Activated CD8-positive, alpha-beta memory T cell treated with anti-CD3 and anti-CD28 coated beads for 1 hour (primary cell): ENCODE measurements at places on chromosomes 5 and 9.
A peak's percentile ranks its signal among the peaks of the same experiment; 100 is the strongest.

DNA sequence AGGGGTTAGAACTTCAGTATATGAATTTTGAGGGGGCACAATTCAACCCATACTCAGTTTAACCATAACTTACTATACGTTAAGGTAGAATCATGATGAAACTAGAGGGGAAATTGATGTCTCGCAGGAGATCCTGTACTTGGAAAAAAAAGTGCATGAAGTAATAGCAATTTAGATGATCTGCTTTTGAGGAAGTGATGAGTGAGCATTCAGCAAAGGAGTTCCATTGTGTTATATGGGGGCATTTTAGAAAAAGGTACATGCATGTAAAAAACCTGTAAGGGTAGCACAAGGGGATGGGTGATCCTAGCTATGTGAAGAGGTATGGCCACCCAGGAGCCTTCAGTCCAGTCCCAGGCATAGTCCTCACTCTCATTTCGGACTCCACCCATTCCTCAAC is 14.8 kb upstream of the TMC1 start:
- no peak for DNase-seq

GRCh38 chr5:40441733-40442132 is 238.0 kb upstream of the PTGER4 start:
- DNase-seq: no peak

GRCh38 chr9:1978941-1979340 is 36.2 kb upstream of the SMARCA2 start:
- DNase-seq: no peak

DNA sequence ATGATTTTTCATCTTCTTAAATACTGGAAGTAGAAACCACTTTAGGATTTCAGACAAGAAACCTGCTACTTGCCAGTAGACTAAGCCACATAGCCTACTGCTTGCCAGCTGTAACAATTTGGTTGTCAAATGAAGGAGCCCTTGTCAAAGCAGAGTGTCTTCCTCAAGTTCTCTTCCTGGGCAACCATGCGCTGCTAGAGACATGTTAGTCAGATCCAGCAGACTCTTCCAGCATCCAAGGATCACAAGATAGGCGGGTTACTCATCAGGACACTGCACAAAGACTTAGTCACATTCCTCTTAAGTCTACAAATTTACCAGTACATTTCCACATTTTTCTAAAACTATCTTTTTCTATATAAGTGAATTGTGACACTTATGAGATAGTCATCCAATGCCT is 24.4 kb downstream of the SKIC3 start:
- no peak for DNase-seq

GRCh38 chr5:31250201-31250600 is 56.7 kb downstream of the CDH6 start:
- no peak for DNase-seq

DNA sequence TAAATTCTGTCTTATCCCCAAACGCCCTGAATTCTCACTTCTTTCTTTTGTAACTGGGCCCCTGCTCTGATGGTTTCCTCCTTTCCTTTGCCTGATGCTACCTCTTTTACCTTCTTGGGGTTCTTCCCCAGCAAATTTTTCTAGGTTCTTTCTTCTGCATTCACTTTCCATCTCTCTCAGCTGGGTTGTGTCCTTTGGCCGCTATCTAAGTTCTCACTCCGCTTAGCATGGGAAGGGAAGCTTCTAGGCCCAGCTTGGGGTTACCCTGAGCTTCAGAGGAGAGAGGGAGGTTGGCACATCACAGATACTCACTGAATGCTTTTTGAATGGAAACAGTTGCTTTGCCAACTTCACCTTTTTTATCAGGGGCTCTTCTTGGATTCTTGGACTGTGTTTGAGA is 17.0 kb downstream of the PALM2AKAP2 start:
- no peak for DNase-seq

DNA sequence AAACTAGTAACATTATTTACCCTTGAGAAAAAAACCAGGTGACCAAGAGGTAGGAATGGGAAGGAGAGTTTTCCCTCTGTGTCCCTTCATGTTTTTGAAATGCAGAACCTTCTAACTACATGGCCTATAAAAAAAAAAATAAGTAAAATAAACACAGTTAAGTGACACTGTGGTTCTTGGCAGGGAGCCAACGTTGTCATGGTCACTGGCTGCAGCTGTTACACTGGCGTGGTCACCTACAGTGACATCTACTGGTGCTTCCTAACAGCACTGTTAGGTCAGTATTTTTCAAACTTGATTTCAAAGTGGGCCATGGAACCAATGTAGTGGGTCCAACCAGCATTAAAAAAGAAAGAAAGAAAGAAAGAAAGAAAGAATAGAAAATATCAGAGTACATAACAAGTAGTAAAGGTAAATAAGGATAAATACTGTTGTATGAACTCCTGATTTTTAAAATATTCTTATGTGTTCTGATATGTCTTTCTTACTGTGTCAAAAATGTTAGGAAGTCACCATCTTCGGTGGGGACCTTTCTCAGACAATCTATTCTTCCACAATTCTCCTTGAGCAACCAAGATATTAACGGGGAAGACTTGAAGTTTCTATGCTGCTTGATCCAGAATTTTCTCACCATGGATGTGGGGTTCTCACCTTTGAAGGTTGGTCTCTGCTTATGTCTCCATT is 59.1 kb upstream of the PJA2 start:
- DNase-seq: peak; percentile 60

DNA sequence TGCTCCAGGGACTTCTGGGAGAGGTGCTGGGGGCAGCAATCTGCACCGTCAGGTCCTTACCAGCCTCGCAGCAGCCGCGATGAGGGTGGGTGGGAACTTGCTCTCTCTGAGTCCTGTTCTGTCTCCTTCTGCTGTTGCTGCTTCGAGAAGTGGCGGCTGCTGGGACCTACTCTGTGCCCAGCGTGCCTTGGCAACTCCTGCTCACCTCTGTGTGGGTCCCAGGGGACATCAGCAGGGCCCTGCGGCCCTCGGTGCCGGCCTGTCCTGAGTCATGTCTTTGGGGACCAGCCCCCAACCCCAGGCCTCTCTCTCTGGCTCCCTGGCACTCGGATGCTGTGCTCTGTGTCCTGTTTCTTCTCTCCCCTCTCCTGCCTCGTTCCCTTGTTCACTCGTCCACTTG is 49.5 kb downstream of the KCNT1 start:
- DNase-seq: no peak

GRCh38 chr5:11797132-11797531 is 107.1 kb downstream of the CTNND2 start:
- no peak for DNase-seq

DNA sequence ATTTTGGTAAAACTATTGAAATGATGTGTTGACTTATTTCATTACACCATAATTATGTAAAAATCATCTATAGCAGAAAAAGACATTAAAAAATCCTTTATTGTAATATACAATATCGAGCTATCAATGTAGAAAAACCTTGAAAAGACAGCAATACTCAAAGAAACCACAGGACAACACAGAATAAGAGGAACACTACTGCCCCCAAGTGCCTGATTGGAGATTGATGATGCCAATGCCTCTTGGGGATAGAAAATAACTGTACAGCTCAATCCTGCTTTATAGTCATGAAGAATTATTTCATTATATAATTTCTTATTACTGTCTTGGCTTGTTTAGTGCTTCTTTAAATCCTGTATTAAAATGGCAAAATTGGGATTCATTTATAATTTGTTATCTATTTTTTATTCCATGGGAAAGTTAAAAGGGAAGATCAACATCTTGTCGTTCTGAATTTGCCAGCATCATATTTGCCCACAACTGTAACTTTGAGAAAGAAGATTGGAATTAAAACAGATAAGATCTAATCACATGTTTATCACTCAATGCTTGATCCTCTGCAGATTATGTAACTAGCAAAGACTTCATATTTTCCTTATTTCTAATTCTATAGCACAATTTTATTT is 337.5 kb downstream of the CDH9 start:
- no peak for DNase-seq

DNA sequence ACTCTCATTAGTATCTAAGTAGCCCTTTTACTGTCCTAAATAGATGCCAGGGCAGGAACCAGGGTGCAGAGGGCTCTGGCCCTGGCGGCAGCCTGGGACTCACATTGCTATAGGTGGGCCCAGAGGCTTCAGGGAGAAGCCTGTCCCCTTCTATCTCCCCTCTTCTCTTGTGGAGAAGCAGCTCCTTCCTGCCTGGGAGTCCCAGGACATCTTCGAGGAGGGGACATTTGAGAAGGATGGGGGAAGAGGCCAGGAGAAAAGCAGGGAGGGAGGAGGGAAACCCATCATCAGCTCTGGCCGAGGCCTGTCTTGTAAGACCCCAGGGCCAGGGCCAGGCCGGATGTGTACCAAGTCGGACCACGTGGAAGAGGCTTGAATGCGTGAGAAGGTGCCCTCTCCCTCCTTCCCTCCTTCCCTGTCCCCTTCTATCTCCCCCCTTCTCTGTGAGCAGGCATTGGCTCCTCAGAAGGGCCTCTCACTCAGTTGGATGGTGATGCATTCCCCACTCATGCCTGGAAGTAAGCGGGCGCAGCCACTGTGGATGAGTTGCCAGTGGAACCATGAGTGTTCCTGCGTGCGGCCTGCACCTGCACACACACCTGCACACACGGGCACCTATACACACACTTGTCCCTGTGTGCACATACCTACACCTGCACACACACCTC is 20.7 kb upstream of the LPCAT1 start:
- DNase-seq: no peak

GRCh38 chr5:171409164-171410136 is 10.0 kb upstream of the FGF18 start:
- DNase-seq: no peak

- DNase-seq: no peak
These were observed 7.4 kb upstream of the SHC3 start for GRCh38 chr9:89185980-89186379.

DNA sequence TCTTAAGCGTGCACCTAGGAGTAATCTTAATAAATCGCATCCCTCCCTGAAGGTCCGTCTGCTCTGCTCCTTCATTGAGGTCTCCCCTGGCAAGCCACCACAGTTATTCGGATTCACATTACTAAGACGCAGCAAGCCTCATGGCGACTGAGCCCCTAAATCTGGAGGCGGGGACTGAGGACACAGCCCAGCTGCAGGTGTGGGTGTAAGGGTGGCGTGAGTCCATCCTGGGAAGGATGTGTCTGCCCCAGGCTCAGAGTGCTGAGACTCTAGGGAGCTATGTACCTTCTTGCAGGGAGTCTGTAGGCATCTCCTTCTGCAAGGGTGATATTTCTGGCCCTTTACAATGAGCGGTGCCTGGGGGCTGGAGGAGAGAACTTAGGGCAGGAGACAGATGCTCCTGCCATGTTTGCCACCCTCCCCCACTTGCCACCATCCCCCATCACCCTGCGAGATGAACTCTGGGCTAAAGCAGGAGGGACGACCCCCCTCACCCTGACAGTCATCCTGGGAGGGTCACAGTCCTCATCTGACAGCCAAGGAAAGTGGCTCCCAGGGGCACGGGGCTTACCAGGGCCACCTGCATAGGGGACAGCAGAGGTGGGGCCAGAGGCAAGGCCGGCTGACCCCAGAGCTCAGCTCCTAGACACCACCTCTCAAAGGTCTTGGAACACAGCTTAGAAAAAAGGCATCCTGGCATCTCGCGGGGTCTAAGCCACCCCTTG is 76.4 kb upstream of the FCN1 start:
- DNase-seq: no peak

- DNase-seq: no peak
These were observed 4.9 kb upstream of the ROR2 start for GRCh38 chr9:91954841-91955471.

DNA sequence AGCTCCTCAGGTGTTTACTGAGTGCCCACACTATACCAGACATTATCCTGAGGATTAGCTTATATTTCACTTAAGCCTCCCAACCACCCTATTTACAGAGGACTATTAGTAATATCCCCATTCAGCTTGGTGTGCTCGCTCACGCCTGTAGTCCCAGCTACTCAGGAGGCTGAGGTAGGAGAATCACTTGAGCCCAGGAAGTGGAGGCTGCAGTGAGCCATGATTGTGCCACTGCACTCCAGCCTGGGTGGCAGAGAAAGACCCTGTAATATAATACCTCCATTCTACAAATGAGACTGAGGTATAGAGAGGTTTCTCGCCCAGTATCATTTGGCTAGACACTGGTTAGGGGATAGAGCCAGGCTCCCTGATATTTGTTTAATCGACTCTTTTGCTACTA is 18.0 kb upstream of the MATR3 start:
- no peak for DNase-seq

- no peak for DNase-seq
These were observed 14.5 kb downstream of the CCT5 start for GRCh38 chr5:10264604-10265003.

DNA sequence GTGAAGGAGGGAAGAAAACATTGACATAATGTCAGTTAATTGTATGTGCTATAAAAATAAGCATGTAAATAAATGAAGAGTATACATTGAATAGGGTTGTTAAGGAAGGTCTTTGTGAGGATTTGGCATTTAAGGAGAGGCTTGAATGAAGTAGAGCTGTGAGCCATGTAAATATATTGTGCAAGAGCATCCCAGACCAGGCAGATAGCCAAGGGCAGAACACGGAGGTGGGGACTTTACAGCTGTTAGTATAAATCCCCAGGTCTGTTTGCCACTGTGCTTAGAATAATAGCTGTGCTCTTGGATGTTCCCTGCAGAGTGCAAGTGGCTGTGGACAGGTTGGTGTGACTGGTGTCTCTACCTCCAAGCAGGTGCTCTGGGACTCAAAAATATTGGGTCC is 211.7 kb downstream of the LRRC70 start:
- no peak for DNase-seq

GRCh38 chr5:155252717-155253116 is 239.2 kb downstream of the KIF4B start:
- DNase-seq: no peak

DNA sequence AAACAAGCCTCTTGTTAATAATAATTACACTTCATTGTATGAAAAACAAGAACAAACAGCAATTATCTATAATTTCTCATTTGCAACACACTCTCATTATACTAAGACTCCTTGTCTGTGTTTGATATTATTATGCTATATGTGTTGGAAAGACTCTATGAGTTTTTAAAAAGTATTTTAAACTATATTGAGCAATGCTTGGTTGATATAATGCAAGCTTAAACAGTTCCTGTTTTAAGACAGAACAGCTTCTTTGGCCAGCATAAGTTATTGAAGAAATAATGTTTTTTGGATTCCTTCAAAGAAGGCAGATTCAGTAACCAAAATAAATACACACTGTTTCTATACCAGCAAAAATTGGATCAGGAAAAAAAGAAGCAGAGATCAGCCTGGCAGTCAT is 871.4 kb downstream of the MAT2B start:
- no peak for DNase-seq

GRCh38 chr9:112917047-112917986 is 26.6 kb upstream of the SLC46A2 start:
- no peak for DNase-seq

GRCh38 chr5:126610160-126610559 is 9.4 kb downstream of the PHAX start:
- DNase-seq: no peak

DNA sequence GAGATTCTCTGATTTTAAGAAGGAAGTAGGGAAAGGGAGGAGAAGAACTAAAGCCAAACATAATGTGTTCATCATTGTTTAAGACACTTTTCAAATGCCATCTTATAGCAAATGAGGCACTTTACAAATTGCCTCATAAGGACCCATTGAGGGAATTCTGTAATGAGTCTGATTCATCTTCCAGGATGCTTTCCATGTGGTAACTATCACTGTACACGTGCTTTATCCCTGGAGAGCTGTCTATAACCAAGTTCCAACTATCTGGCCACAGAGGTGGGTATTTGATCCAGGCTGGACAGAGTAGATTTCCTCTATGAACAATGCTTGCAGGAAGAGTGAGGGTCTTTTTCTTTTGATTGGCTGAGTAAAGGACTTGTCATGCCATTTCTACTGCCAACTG is 183.5 kb upstream of the NFIB start:
- no peak for DNase-seq

- DNase-seq: no peak
These were observed 6.7 kb downstream of the N4BP3 start for GRCh38 chr5:178119915-178120606.
